A549 treated with GW870086 at 1 μM for 4 hours (cell line): ENCODE measurements at places on chromosomes 6 and 20. TPM values are rescaled to one million over a fixed set of nuclear protein-coding genes. Genes with fewer than 3 reads are reported as not detected.

FAM217A gene
- not detected in 5 replicates for total RNA-seq

F13A1 gene
- not detected in 5 replicates for total RNA-seq

ORC3 gene
- 15.2 to 17.8 TPM (median 17.2 TPM) in 5 replicates for total RNA-seq

HCRTR2 gene
- not detected in 5 replicates for total RNA-seq

GABRR1 gene
- total RNA-seq = not detected in 5 replicates

PDYN gene
- not detected in 5 replicates for total RNA-seq
